Stimulated activated CD8-positive, alpha-beta memory T cell treated with anti-CD3 and anti-CD28 coated beads, Interleukin-7, amount 100 ng/mL, for 1 hour (primary cell): ENCODE measurements at places on chromosomes 12 and 14.

DNA sequence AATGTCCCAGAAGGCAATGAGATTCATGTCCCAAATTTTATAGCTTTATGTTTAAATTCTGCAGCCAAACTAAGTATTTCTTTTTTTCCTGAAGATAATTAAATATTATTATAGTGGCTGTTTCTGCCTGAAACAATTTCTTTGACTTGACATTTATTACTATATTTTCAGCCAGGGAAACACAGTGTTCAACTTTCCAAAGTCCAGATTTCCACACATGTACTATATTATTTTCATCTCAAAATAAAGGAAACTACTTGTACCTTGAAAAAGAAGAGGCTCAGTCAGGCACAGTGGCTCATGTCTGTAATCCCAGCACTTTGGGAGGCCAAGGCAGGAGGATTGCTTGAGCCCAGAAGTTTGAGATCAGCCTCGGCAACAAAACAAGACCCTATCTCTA is 77.8 kb upstream of the BTG1 start:
- DNase-seq, result no peak

GRCh38 chr12:20393707-20394106 is 25.4 kb downstream of the PDE3A start:
- no peak for DNase-seq

- no peak for DNase-seq
Measured at GRCh38 chr12:45762185-45763110, 32.9 kb downstream of the ARID2 start.

- no peak for DNase-seq
Measured at GRCh38 chr12:57242329-57242690, 8.7 kb downstream of the STAC3 start.

DNA sequence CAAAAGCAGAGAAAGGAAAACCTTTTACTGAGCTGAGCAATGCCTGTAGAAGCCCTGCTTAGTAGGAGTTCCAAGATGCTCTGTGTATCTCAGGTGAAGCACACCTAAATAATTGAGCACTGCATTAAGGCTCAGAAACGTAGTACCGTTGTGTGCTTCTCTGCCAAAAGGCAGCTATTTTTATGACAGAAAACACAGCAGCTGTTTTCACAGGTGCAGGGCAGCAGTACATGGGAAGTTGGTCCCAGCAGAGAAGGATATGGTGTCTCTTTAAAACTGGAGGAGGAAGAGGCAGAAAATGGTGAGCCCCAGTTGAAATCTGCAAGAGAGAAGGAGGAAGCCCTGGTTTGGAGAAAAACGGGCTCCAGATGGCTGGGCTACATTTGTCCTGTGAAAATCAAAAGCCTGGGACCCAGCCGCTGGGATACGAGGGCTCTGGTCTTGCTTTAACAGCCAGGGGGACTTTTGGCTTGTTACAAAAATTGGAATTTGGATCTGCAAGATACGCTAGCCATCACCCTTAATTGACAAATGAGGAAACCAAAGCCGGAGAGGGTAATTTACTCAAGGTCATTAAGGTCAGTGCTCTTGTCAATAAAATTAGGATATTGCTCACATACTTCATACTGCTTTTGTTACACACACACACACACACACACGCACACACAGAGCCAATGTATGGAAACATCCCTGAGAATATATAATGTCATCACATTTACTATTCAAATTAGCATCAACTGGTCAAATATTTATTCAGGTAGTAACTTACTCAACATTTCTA is 27.3 kb downstream of the SPRING1 start:
- DNase-seq, result no peak

GRCh38 chr12:43815416-43815815 is 9.3 kb upstream of the TWF1 start:
- no peak for DNase-seq
